ENCODE measurements at places on chromosomes 12 and 14. TPM values are rescaled to one million over a fixed set of nuclear protein-coding genes. Genes with fewer than 3 reads are reported as not detected.
A peak's percentile ranks its signal among the peaks of the same experiment; 100 is the strongest.

GRCh38 chr12:57754411-57755193 lies at the start of gene MARCHF9:
Gene MARCHF9, plus strand, starts transcription at chr12:57755103. Its CDS starts 426 bp downstream, at chr12:57755529.
- DNase-seq: peak; percentile 89

- no peak for DNase-seq
Measured at GRCh38 chr12:26130728-26131127, 5.9 kb upstream of the BHLHE41 start.

- no peak for DNase-seq
Measured at GRCh38 chr14:63269561-63270225, 49.0 kb downstream of the GPHB5 start.

- DNase-seq: no peak
Measured at GRCh38 chr12:109840305-109841074, 7.3 kb upstream of the TRPV4 start.

DNA sequence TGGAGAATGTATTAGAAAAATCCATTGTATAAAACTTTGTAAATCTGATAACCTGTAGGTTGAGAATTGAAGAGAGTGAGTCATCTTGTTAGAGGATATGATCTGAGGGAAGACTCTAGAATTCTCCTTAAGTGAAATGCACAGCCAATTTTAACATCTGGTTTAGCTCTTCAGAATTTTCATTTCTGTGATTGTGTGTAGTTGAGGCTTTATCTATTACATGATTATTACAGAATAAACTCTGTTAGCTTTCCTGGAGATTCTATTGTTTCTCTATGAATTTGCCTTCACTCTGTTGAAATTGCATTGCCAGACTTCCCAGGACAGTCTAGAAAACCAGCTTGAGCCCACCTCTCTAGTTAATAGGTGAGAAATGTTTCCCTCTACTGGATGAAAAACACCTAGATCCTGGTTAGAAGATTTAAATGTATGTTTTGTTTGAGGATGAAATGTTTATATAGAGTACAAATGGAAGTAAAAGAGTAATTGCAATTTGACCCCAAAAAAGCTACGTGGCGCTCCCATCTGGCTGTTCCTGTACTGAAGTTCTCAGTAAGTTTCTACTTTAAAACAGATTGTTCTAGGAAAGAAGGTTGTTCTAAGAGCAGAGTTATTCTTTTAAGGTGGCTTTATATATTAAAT lies 2.9 kb downstream of the NUDT4 start:
- no peak for DNase-seq

GRCh38 chr14:95260537-95261361 lies 59.0 kb downstream of the CLMN start:
- peak; percentile 53 for DNase-seq

DNA sequence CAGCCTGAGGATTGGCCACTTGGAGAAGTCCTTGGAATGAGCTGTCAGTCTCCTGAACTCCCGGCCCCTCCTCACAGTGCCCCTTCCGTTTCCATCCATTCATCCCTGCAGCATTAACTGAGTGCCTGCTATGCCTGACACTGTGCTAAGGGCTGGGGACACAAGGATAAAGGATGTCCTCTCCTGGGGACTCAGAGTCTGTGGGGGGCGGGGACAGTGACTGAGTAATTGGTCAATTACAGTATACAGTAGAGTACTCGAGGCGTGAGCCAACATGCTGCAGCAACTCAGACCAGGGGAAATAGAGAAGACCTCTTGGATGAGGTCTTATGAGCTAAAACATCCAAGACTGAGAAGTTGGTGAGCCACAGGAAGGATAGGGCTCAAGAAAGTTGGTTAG lies 43.4 kb upstream of the PWP1 start:
- DNase-seq: no peak

DNA sequence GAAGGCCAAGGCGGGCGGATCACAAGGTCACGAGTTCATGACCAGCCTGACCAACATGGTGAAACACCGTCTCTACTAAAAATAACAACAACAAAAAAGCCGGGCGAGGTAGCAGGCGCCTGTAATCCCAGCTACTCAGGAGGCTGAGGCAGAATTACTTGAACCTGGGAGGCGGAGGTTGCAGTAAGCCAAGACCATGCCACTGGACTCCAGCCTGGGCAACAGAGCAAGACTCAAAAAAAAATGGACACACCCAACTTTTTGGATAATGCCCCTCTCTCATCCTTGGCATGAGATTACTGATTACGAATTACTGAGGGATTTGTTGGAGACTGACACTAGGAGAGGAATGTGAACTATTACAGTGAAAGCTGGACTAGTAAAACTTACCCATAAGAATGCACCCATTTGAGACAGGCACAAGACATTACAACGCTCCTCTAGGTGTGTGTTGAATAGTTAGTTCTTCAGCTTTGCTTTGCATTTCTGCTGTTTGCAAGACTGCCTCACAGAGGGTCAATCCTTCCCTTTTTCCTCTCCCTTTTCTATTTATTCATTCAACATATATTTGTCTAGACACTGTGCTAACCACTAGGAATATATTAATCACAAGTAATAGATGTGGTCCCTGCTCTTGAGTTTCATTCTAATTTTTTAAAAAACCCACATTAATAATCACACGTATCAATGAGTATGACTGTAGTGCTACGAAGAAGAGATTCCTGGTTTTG lies 46.0 kb upstream of the OR5AU1 start:
- no peak for DNase-seq

Gene STAT6
- 209 TPM for total RNA-seq

DNA sequence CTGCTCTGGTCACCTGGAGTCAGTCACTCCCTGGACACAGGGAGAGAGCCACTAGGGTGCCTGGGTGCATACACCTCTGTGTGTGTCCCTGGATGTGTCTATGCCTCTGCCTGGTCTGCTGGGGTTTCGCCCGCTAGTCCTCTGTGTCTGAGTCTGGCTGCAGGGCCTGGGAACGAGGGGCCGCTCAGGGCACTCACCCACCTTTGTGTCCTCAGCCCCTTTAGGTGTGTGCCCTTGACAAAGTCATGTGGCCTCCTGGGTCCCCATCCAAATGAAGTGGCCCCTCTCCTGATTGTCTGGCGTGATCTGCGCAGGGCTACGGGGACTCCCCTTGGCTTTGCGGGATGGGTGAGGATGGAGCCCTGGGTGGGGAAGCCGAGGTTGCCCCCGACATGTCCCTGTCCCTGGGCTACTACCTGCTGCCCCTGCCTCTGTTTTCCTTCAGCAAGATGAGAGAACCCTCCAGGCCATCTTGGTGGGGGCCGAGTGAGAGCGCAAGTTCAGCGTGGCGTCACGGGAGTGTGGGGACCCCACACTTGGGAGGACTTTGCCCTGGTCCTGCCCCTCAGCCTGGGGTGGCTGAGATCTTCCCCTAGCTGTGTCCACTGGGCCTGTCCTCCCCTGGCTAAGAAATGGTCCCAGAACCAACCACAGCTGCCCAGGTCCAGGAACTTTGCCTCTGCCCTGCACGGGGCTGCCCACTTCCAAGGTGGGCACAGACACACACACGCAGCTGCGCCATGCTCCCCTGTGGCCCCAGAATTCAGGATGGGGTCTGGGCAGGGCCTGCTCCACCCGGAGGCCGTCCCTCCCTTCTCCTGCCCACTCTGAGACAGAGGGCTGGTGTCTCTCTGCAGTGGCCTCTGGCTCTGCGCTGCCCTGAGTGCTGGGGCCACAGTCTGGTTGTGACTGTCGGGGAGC lies 2.7 kb upstream of the AHNAK2 start:
- no peak for DNase-seq

DNA sequence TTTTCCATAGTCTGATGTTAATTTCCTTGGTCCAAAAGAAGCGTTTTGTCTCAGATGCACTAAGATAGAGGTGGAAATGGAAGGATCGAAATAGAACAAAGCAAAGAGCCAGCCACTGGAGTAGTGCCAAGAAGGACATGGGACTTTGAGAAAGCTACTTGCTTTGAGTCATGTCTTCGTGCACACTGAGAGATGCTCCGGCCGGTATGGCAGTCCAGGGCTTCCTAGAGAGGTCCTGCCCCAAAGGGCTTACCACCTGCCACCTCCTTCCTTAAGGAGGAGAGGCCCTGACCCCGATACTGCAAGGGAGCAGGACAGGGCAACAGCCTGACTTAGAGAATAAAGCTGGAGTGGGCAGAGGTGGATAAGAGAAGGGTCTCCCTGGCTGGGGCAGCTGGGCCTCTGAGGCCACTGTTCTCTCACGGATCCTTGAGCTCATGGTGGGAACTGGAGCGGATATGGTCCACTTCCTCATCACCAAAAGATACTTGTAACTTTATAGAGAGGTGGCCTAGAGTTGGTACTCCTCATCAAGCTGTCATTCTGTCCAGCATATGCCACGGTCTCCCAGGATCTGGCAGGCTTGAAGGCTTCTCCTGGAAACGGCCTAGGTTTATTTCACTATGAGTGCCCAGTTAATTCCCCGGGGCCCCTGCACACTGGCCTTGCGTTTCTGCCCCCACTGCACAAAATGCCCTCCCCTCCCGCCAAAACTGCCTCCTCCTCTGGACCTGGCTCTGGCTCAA lies 57.4 kb downstream of the FOXN3 start:
- no peak for DNase-seq

GRCh38 chr12:12927211-12928079 lies 24.5 kb downstream of the GPRC5D start:
- DNase-seq: peak; percentile 9

Measured in activated CD8-positive, alpha-beta T cell treated with anti-CD3 and anti-CD28 coated beads for 36 hours (primary cell).